ENCODE measurements at places on chromosomes 6 and 20. TPM values are rescaled to one million over a fixed set of nuclear protein-coding genes. Genes with fewer than 3 reads are reported as not detected.

- no peaks in the 10 kb centered on the region for H3K4me1 ChIP-seq
- no peaks in the 10 kb centered on the region for H3K27me3 ChIP-seq
- no peaks in the 10 kb centered on the region for H3K36me3 ChIP-seq
- H3K4me3 ChIP-seq, result no peak overlapping the region
Measured at GRCh38 chr20:24587384-24588046, 118.1 kb downstream of the SYNDIG1 start.

- DNase-seq, result no peak
- no peak overlapping the region for H3K4me3 ChIP-seq
- peaks cover 18% of the 10 kb centered on the region for H3K4me1 ChIP-seq
Measured at GRCh38 chr6:2578767-2579166, 172.0 kb downstream of the MYLK4 start.

- H3K4me3 ChIP-seq, result no peak overlapping the region
- H3K27me3 ChIP-seq, result no peaks in the 10 kb centered on the region
- H3K36me3 ChIP-seq, result no peaks in the 10 kb centered on the region
- H3K27ac ChIP-seq, result no peak overlapping the region
Measured at GRCh38 chr6:9089724-9090123, 654.4 kb upstream of the SLC35B3 start.

DNA sequence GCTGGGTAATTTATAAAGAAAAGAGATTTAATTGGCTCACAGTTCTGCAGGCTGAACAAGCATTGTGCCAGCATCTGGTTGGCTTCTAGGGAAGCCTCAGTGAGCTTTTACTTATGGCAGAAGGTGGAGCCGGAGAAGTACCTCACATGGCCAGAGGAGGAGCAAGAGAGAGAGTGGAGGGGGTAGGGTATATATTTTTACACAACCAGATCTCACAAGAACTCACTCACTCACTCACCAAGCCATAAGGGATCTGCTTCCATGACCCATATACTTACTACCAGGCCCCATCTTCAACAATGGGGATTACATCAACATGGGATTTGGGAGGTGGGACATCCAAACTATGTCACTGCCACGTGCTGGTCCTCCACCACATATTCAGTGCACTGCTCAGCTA lies 152.6 kb upstream of the PRND start:
- no peak overlapping the region for H3K27ac ChIP-seq
- H3K4me1 ChIP-seq, result no peaks in the 10 kb centered on the region
- H3K4me3 ChIP-seq, result no peak overlapping the region
- DNase-seq, result no peak

DNA sequence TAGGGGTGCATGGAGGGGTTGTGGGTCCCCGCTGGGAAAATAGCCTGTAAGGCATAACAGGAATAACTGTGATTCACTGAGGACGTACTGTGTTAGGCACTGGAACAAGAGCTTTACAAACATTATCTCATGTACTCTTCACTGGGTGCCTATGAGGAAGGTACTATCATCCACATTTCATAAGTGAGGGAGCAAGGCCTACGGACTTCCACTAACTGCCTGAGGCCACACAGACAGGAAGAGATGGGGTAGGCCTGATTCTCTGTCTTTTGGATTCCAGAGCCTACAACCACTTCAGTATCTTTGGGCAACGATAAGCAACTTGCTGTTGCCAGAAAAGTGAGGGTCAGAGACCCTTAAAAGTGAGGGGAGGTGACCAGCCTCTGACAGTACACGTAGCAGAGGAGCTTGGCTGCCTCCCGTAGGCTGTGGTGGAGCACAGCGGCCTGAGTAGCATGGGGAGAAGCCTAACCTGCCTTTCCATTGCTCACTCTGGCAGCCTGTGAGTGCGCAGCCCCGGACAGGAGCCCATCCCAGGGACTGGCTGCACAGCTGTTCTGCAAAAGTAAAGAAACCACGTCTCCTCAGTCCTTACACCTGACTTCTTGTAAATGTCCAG lies 30.4 kb downstream of the PSMB1 start:
- H3K4me3 ChIP-seq, result no peak overlapping the region
- H3K27me3 ChIP-seq, result no peaks in the 10 kb centered on the region
- DNase-seq, result no peak
- H3K36me3 ChIP-seq, result peaks cover 5% of the 10 kb centered on the region
- peaks cover 7% of the 10 kb centered on the region for H3K4me1 ChIP-seq

- H3K36me3 ChIP-seq, result no peaks in the 10 kb centered on the region
- no peak overlapping the region for H3K27ac ChIP-seq
- H3K27me3 ChIP-seq, result no peaks in the 10 kb centered on the region
Measured at GRCh38 chr6:120857422-120857821, 476.9 kb downstream of the TBC1D32 start.

GRCh38 chr20:8151372-8151771 lies 19.3 kb downstream of the PLCB1 start:
- no peak for DNase-seq
- H3K4me3 ChIP-seq, result no peak overlapping the region
- H3K36me3 ChIP-seq, result peaks cover 1% of the 10 kb centered on the region
- no peaks in the 10 kb centered on the region for H3K4me1 ChIP-seq
- no peak overlapping the region for H3K27ac ChIP-seq

DNA sequence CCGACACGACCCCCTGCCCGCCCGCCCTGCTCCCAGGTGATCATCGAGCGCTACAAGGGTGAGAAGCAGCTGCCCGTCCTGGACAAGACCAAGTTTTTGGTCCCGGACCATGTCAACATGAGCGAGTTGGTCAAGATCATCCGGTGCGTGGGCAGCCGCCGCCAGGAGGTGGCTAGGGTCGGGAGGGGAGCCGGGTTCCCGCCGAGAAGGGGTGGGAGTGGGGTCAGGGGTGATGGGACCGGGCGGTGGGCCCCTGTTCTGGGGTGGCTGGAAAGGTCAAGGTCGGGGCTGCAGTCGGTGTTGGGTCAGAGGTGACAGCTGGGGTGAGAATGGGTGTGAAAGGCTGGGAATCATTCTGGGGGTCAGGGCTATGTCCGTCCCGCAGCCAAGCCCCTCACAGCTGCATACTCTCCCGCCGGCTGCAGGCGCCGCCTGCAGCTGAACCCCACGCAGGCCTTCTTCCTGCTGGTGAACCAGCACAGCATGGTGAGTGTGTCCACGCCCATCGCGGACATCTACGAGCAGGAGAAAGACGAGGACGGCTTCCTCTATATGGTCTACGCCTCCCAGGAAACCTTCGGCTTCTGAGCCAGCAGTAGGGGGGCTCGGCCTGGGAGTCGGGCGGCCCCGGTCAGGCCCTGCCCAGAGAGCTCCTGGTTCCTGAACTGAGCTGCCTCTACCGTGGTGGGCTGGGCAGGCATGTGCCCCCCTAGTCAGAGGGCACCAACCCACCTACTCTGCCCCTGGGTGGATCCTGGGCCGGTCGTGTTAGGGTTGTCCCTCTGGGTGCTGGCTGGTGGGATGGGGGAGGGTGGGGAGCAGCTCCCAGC lies 1.0 kb downstream of the MAP1LC3A start:
- DNase-seq, result no peak
- peak overlapping the region; percentile 94 for H3K27ac ChIP-seq
- peaks cover 8% of the 10 kb centered on the region for H3K36me3 ChIP-seq
- peak overlapping the region; percentile 67 for H3K4me3 ChIP-seq
- peaks cover 6% of the 10 kb centered on the region for H3K4me1 ChIP-seq

GRCh38 chr20:20214757-20215275 lies 153.1 kb upstream of the INSM1 start:
- H3K27me3 ChIP-seq, result peaks cover 5% of the 10 kb centered on the region
- no peak overlapping the region for H3K4me3 ChIP-seq
- DNase-seq, result no peak
- H3K36me3 ChIP-seq, result peaks cover 1% of the 10 kb centered on the region
- H3K4me1 ChIP-seq, result peaks cover 35% of the 10 kb centered on the region

Gene SLC17A2
- not detected for total RNA-seq

Gene OSER1
- total RNA-seq, result 34.9 TPM

Gene RSPO3
- 0.36 TPM for total RNA-seq

Gene CCNC
- 74.5 TPM for total RNA-seq

Gene HRH3
- not detected for total RNA-seq

Gene HLA-DRB1
- total RNA-seq, result 7.7 TPM

Gene MYBL2
- 44.4 TPM for total RNA-seq

Gene NT5E
- 38.2 TPM for total RNA-seq
